Parietal lobe (tissue), 2 donors: ENCODE measurements at places on chromosomes 2 and 18. TPM values are rescaled to one million over a fixed set of nuclear protein-coding genes. Genes with fewer than 3 reads are reported as not detected.

The TCF7L1 gene
- total RNA-seq: 3.4 TPM

The KIF1A gene
- 300 TPM for total RNA-seq

The SH2D6 gene
- total RNA-seq: 0.94 TPM

The VWC2L gene
- total RNA-seq: 7.8 TPM

The GPBAR1 gene
- not detected for total RNA-seq

The BOLL gene
- total RNA-seq: not detected
